Germinal center (tissue), 1 donor: ENCODE measurements at places on chromosomes 1 and 21.

GRCh38 chr1:106406114-106406513, 650.4 kb upstream of the PRMT6 start:
- DNase-seq: no peak

DNA sequence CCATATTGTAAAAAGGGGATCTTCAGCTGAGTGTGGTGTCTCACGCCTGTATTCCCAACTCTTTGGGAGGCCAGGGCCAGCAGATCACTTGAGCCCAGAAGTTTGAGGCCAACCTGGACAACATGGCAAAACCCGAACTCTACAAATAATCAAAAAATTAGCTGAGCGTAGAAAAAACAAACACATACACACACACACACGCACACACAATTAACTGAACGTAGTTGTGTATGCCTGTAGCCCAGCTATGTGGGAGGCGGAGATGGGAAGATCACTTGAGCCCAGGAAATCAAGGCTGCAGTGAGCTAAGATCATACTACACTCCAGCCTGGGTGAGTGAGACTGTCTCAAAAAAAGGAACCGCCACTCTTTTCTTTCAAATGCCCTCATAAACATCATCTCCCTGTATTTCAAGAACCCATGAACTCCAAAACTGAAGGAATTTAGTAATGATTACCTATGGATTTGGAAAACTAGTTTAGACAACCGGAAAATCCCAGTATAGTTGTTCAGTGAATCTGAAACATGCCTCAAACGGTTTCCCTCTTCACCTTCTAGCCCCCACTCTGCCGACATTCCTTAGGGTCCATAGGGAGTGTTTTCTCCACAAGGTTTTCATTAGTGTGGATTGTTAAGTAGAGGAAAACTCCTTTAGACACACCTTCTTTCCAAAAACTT, 4.5 kb downstream of the TXNIP start:
- no peak for DNase-seq

DNA sequence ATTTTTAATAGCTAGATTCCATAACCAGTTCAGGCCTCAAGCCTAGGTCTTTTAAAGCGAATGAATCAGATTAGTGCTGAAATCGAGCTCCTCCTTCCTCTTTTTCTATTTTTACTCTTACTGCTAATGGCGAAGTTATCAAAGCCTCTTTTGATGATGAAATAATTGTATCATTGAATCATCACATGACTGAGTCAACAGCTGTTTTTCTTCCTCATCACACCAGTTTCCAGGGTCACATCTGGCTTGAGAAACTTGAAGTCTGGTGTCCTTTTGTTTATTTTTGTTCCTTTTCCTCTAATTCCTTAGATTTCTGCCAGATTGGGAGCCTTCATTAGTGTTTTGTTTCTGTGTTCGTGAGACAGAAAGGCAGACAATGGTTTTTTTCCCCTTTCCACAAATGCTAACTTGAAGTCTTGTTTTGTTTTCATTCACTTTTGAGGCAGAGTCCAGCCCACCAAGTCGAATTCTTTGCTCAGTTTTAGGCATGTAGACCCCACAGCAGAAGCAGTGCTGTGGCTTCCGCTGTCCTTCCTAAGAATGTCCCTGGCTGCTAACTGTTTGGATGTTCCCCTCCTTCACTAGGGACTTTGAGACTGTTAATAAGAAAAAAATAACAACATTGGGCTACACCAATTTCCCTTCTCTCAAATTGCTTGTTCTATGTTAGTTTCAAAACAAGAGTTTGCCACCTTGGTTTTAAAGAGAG, 51.9 kb upstream of the FMOD start:
- DNase-seq: no peak

DNA sequence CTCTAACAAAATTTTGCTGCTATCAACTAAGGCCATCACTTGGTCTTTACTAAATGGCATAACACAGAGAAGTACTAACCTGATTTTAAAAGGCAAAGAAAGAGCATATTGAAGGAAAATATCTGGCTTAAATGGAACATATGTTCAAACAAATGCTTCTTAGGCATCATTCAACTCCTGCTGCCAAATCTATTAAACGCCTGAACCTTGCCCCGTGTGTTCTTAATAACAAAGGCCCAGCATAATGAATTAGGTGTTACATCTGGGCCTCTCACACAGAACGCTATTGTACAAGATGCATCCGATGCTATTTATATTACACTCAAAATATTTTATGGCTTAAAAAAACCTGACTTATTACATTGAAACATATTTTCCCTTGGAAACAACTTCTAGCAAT, 48.4 kb downstream of the B3GALNT2 start:
- DNase-seq: no peak

DNA sequence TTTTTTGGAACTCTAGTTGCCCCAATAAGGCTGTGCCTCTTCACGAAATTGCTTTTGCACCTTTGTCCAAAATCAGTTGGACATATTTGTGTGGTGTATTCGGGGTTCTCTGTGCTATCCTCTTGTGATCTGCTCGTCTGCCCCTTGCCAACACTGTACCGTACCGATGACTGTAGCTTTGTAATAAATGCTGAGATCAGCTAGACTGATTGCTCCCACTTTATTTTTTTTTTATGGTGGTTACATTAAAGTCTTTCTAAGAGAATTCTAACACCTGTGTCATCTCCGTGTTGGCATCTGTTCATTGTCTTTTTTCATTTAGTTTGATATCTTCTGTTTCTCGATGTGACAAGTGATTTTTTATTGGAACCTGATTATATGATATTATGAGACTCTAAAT, 94.1 kb downstream of the ADARB1 start:
- no peak for DNase-seq

DNA sequence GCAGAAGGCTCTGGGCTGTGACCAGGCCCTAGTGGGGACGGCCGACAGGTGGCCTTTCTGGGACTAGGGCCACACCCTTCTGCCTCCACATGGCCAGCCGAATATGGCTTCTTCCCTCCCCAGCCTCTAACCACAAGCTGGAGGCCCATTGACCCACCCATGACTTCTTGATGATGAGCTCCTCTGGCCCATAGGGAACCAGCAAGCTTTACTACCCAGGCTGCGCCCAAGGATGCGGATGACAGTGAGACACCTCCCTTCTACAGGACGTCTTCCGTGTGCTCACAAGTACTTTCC, 41.0 kb downstream of the LDLRAD2 start:
- DNase-seq: no peak

GRCh38 chr1:93323185-93323820, 22.4 kb upstream of the DR1 start:
- DNase-seq: no peak

- DNase-seq: no peak
Observed at GRCh38 chr1:93712741-93713140, 31.1 kb upstream of the BCAR3 start.

GRCh38 chr1:201518071-201518470, 11.1 kb upstream of the CSRP1 start:
- no peak for DNase-seq

DNA sequence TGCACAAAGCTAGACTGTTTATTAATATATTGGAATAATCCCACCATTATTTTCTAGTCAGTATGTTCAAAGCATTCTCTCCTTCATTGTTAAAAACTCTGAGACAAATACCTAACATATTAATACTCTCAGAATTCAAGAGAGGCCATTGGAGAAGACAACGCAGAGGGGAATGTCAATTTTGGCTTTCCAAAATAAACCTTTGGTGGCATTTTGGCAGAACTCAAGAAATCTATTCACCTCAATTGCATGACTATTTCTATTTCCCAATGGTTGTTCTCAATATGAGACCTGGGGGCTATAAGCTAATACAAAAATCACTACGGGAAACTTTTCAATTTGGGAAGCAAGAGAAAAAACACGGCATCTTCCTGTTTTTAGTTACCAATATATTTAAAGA, 58.5 kb downstream of the RUSC1 start:
- DNase-seq: no peak

DNA sequence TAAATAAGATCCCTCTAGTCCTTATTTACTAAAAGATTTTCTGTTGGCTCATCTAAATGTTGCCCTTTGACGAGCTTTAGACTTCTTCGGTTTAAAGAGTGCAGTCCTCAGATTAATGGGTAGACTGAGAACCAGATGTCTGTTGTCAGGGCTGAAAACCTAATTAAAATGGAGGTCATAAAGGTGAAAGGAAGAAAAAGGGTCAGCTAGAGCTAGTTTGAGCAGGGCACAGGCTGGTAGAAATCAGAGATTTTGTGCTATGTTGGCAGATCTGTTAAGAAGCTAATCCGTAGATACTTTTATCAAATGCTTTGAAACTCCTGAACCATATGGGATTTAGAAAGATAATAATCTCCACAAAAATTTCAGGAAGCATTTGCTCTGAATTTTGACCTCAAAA, 959.0 kb downstream of the PLA2G4A start:
- no peak for DNase-seq

GRCh38 chr1:167687919-167688519, 33.8 kb upstream of the MPZL1 start:
- peak; percentile 79 for DNase-seq

- no peak for DNase-seq
Observed at GRCh38 chr21:46455575-46456385, 2.9 kb upstream of the DIP2A start.

- DNase-seq: no peak
Observed at GRCh38 chr1:212107481-212107880, 71.9 kb downstream of the DTL start.

DNA sequence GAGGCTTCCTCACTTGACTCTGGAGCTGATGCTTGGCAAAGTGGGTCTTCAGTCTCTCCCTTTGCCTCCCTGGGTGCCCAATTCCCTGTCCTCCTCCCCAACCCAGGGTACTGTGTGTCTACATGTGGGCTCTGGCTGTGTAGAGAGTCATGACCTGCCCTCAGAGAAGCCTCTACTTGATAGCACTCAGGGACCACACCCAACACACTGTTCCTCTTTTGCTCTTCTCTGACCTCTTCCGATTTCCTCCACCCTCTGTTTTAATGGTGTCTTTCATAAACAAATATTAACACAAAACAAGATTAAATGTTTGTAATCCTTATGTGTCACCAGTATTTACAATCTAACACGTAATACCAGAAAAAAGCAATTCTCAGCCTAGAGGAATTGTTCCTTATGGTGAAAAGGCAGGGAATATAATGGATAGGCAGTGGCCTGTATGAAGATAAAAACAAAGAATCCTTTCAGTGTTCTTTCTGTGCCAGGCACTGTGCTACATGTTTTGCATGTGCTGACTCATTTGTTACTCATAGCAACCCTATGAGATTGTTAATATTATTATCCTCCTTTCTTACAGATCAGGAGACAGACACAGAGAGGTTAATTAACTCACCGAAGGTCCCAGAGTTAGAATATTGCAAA, 58.2 kb downstream of the HSD3B1 start:
- no peak for DNase-seq

GRCh38 chr1:154454386-154455120, 47.5 kb upstream of the TDRD10 start:
- DNase-seq: no peak

GRCh38 chr1:91221017-91221416, 183.6 kb downstream of the HFM1 start:
- no peak for DNase-seq

- DNase-seq: no peak
Observed at GRCh38 chr1:247747616-247748015, 325 bp downstream of the OR14A2 start.

GRCh38 chr1:113133038-113133437, 60.0 kb downstream of the LRIG2 start:
- DNase-seq: no peak

- DNase-seq: no peak
Observed at GRCh38 chr1:79531790-79532189, 525.3 kb upstream of the ADGRL4 start.

- DNase-seq: no peak
Observed at GRCh38 chr1:11875094-11875493, 16.3 kb upstream of the NPPB start.

GRCh38 chr21:36479415-36480402, at the start of gene CLDN14:
TSS of gene CLDN14 (minus strand) at chr21:36480122. CDS start at chr21:36461695, 18,427 bp downstream.
- no peak for DNase-seq

GRCh38 chr21:42146821-42147220, 72.1 kb upstream of the ABCG1 start:
- DNase-seq: no peak

DNA sequence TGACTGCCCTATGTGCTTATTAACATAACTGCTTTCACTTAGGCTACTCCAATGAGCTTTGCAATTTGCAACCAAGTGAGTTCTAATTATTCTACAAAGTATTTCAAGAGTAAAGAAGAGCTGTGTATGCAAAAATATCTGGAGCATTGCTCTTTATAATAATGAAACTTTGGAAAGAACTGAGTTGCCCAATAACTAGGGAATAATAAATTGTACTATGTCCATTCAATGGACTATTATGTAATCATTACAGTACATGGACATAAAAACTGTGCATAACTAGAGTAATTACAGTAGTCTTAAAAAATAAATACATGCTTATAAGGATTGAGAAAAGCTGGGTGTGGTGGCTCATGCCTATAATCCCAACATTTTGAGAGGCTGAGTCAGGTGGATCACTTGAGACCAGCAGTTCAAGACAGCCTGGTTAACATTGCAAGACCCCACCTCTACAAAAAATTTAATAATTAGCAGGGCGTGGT, 70.3 kb upstream of the JAK1 start:
- no peak for DNase-seq

GRCh38 chr1:5493851-5494311, 498.3 kb downstream of the NPHP4 start:
- no peak for DNase-seq

DNA sequence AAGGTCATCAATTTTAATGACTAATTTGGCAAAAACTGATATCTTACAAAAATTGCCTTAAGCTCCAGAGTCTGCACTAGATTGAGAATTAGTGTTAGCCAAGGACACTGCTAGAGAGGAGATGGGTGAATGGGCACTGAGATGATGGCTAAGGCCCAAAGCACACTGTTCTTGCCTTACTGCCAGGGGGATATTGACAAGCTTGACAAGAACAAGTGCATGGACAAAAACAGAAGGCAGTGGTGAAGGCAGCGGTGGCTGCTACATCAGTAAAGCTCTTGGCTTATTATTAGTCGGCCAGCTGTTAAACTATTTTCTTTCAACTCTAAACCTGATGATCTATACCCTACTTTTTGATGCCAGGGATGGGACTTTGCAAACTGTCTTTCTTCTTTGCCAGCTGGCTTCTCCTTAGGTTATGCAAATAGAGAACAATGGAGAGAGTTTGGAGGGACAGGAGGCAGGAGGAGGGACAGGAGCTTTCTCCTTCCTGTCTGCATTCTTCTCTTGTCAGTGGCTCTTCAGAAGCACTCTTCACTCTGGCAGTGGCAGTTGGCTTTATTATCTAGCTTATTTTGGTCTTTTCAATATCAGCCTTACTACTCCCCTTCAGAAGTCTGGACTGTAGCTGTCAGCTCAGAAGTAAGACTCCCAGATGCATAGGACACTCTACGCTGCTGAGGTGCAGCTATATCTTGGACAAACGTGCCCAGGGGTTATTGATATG, 853.5 kb upstream of the TMPRSS15 start:
- no peak for DNase-seq

GRCh38 chr1:7429290-7429689, 341.8 kb upstream of the VAMP3 start:
- no peak for DNase-seq
